ENCODE measurements at places on chromosomes 2 and 18.
A peak's percentile ranks its signal among the peaks of the same experiment; 100 is the strongest.

GRCh38 chr2:215358312-215358845, 46.5 kb downstream of the ATIC start:
- no peak for DNase-seq

- DNase-seq = no peak
Measured at GRCh38 chr2:2886922-2887321, 490.7 kb downstream of the EIPR1 start.

DNA sequence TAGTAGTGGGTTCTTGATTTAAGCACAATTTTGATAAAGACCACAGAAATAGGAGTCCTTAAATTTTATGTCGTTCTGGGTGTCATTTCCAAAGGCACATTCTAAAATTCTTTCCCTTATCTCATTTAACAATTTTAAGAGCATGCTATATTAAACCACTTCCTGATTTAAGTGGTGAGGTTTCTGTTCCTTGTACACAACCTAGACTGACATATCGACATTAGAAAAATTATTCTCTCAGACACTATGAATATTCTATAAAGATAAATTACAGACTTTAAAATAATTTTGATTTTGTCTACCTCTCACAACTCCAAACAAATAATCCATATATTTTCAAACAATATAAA, 923.8 kb downstream of the LRP1B start:
- DNase-seq = no peak

DNA sequence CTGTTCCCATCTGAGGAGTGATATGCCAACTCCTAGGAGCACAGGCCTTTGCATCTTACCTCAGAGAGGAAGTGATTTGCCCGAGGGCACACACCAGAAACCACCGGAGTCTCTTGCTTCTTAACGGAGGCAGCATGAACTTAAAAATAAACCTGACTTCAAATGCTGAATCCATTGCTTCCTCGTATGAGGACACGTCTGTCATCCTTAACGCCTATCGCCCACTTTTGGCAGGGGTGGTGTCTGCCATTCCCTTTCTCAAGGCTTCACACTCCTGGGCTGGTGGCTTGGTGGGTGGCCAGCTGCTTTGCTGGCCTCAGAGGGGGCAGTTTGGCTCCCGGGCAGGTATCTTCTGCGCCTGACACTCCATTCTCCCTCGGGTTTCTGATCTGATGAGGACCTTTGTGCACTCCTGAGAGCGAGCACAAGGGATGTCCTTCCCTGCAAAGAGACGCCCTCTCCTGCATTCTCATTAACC, 1.1 kb upstream of the PREB start:
- no peak for DNase-seq

DNA sequence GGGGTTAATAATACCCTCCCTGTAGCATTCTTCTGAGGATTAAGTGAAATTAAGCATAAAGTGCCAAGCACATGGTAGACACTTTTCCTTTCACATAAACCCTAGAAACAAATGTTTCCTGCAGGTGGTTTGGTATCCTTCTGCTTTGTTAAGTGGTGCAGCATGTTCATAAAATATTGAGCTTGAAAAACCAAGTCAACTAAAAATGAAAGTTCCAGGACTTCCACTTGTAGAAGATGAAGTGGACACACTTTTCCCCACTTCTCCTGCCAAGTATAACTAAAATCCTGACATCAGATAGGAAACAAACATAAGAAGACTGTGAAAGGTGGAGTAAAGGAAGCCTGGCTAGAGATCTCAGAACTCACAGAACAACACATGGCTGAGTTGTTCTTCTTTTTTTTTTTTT, 90.5 kb downstream of the COLEC12 start:
- no peak for DNase-seq

DNA sequence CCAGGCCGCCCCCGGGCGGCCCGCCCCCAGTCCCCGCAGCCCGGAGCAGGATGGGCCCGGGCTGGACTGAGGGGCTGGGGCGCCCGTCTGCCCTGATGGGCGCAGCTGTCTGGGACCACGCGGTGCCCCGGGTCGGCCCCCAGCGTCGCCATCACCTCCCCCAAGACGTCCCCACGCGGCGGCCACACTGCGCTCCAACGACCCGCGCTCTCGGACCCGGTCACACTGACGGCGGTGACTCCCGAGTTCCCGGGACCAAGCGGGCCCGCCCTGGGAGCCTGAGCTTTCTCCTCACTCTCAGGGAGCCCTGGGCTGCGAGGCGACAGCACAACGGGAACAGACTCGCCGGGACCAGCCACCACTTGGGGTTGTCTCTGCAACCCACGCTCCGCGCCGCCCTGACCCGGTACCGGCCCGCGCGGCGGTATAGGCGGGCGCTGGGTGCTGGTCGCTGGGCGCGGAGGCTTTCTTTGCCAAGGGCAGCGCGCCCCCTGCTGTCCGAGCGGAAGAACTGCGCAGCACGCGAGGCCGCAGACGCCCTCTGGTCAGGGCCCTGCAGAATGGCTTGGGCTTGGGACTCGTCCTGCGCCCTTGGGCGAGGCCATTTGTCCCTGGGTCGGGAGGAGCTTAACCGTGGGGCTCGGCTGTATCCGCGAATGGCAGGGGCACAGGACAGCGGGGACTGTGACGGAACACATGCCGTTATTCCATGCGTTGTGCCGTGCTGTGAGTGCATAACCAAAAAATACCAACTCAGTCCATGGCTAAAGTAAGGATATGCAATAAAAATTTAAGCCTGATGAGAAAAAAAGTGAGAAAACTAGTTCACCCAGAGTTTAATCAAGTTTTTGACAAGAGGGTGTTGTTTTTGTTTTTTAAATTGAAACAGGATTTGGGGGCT, 54.8 kb upstream of the ANKRD62 start:
- DNase-seq = peak; percentile 68

- no peak for DNase-seq
Measured at GRCh38 chr18:52652391-52652790, 312.4 kb downstream of the DCC start.

DNA sequence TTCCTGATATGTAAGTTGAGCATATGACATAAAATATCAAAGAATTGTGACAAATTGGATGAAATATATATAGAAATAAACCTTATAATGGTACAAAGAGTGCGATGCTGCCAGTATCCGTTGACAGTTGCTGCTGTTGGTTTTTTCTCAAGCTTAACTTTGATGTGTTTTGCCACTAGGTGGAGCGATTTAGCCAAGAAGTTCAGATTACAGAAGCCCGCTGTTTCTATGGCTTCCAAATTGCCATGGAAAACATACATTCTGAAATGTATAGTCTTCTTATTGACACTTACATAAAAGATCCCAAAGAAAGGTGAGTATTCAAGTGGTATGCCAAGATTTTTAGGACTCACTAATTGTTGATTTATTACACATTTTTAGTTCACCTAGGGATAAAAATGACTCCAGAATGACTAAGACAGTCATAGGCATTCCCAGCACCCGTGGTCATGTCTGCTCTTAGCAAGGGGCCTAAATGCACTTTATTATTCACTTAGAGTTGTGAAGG, 2.1 kb downstream of the RRM2 start:
- DNase-seq = peak; percentile 79

DNA sequence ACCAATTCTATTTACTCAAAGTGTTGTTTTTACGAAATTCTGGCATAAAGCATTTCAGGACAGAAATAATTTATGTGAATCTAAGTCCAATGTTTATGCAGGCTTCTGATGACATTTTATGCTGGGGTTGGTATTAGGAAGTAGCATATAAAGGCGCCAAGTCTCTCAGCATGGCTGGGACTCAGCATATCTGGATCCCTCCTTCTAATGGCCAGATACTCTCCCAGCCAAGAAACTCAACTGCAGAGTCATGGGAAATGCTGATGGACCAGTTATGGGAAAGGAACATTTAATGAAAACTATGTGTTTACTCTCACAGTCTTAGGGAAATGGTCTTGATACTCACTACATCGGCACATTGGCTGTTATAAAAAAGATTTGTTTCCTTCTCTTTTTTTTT, 392.2 kb downstream of the ARHGAP15 start:
- DNase-seq = no peak

GRCh38 chr2:23545396-23545795, 160.4 kb downstream of the KLHL29 start:
- DNase-seq = no peak

DNA sequence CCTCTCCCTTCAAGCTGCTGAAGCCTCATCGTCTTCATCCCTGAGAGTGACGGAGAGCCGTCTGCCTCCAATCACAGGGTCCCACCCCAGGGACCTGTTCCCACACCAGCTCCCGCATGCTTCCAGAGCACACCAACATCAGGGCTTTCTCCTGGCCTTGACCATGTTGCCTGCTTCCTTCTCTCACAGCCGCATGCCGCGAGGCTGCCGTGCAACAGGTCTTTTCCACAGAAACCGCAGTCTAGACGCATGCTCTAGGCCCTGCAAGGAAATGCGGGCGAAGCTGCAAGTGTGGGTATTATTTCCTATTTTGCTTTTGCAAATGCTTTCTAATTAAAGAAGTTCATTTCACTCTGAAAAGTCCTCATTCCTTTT, 277.8 kb downstream of the EIPR1 start:
- DNase-seq = no peak

- peak; percentile 80 for DNase-seq
Measured at GRCh38 chr2:172995323-172996244, 80.1 kb upstream of the MAP3K20 start.

GRCh38 chr2:177332026-177332991, 60.3 kb upstream of the AGPS start:
- peak; percentile 71 for DNase-seq
